ENCODE measurements at places on chromosomes 7 and 10.

DNA sequence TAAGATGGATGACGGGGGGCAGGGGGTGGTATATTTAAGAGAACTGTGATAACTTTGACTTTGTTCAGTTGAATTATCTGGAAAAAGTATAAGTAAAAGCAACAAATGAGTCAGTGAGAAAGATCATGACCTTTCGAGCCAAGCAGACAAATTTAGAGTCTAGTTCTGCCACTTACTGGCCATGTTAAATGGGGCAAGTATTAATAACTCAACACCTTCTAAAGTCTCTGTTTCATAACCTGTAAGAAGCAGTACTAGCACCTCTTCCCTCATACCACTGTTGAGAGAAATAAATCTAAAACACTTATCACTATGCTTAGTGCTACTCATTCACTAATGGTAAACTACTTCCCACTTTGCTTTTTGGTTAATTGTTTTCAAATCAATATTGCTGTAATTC is 604.4 kb upstream of the LRRN3 start:
- no peak for DNase-seq

GRCh38 chr7:139092090-139092796 is 17.3 kb downstream of the ZC3HAV1 start:
- DNase-seq, result no peak

- no peak for DNase-seq
Observed at GRCh38 chr10:96606946-96607345, 20.1 kb upstream of the TM9SF3 start.

- DNase-seq, result peak; percentile 71
Observed at GRCh38 chr10:28947171-28947570, 269.9 kb downstream of the BAMBI start.

DNA sequence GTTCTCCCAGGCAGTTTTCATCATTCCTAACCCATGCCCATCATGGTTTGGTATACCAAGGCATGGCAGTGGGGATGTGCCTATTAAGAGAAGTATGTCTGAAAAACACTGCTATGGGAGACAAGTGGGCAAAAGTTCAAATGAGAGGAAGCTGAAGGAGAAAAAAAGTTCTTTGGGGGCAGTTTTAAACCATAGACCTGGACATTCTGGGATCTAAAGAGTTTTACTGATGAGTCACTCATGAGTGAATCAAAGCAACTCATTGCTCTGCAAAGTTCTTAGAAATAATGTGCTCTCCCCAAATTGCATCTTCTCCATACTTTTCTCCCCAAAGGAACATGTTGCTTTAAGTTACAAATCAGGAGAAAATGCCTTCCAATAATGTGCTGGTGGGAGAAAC is 256.9 kb upstream of the MTPN start:
- peak; percentile 35 for DNase-seq

GRCh38 chr10:104260775-104261115 is 6.1 kb downstream of the GSTO1 start:
- peak; percentile 69 for DNase-seq

DNA sequence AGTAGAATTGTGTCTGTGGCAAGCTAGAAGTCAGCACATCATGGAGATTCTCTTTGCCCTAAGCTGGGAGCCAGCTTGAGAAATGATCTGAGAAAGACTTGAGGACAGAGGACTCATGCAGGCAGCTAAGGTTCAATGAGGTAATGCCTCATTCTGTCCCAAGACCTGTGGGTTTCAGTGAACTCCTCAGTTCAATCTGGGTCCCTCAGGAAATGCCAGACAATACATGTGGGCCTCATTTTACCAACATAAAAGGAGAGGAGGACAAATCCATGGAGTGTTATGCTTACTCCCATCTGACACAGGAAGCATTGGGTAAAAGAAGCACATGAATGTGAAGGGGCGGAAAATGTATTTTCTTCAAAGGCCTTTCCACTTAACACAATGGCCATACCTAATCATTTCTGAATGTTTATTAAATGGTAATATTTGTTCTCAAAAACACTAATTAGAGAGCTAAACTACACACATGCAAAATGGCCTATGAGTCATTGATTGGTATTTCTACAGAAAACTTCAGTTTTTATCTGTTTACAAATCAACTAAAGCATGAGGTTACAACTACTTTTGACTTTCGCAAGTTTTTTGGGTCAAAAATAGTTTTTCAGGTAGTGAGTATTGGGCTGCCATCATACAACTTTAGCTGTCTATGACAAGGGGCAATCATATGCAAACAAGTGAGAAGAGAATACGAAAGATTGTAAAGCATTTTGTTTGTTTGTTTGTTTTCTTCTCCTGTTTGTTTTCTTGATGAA is 205.3 kb downstream of the CHRM2 start:
- DNase-seq, result peak; percentile 11

GRCh38 chr7:3757059-3757458 is 456.0 kb downstream of the SDK1 start:
- DNase-seq, result no peak

DNA sequence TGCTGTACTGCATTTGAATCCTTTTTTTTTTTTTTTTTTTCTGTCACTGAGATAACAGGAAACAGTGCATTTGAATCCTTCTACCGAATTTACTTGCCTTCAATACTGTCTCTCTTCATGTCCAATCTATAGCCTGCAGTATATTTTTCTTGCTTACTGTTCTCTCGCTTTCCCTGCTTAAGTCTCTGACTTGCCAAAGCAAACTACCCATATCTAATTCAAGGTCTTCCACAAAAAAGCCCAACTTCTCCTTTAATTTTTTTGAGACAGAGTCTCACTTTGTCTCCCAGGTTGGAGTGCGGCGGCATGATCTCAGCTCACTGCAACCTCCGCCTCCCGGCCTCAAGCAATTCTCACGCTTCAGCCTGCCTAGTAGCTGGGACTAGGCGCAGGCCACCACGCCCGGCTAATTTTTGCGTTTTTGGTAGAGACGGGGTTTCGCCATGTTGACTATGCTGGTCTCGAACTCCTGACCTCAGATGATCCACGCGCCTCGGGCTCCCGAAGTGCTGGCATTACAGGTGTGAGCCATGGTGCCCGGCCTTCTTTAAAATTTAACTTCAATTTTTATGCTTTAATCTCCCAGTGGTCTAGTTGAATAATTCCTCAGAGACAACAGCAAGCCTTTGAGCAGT is 882 bp downstream of the PDCD11 start:
- DNase-seq, result no peak

GRCh38 chr10:99777918-99778714 is 4.3 kb upstream of the ABCC2 start:
- DNase-seq, result no peak

DNA sequence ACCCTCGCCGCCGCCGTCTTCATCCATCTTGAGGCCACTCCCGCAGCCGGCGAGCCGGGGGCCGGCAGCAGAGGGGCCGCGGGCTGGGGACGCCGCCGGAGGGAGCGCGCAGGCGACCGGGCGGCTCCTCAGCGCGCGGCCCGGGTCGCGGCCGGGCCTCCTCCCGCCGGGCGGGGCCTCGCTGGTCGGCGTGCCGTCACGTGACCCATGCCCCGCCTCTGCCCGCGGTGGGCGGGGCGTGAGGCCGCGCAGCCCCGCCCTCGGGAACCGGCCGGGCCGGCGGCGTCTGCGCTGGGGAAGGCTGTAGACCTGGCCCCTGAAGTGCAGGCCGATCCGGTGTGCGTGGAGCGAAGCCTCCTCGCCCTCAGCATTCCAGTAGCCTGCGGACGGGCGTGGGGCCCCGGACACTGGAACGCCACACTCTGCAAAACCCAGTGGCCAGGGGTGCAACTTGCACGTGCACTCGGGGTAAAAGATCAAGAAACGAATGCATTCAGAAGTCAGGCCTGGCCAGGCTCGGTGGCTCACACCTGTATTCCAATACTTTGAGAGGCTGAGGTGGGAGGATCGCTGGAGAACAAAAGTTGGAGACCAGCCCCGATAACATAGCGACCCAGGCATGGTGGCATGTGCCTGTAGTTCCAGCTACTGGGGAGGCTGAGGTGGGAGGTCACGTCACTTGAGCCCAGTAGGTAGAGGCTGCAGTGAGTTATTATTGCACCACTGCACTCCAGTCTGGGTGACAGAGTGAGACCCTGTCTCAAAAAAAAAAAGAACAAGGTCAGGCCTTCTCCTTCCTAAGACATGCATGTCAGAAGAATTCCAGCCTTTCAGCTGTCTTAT is at the start of gene CYTH3:
Gene CYTH3 (minus strand): TSS at position 144 of the 843 bp plus-strand sequence. CDS start 117 bp downstream, at position 27.
- DNase-seq, result peak; percentile 78

DNA sequence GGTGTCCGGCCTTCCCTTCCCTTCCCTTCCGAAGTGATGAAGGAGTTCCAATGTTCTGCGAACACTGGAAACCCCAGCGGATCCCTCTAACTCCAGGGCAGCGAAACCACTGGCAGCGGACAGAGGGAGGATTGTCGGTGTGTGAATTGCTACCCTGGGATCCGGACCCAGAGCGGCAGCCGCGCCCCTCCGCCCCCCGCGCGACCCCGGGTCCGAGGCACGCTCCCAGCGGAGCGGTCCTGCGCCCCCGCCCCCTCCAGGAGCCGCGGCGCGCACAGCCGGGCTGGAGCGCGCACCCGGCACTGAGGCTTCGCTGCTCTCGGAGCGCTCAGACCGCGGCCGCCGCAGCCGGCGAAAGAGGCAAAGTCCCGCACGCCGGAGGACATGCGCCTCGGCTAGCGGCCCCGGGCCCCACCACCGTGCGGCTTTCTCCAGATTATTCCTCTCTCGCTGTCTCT is at the start of gene PTPRZ1:
Gene PTPRZ1 (plus strand): TSS at position 331 of the 458 bp plus-strand sequence. CDS start 339 bp downstream, outside the sequence.
- DNase-seq, result peak; percentile 18

DNA sequence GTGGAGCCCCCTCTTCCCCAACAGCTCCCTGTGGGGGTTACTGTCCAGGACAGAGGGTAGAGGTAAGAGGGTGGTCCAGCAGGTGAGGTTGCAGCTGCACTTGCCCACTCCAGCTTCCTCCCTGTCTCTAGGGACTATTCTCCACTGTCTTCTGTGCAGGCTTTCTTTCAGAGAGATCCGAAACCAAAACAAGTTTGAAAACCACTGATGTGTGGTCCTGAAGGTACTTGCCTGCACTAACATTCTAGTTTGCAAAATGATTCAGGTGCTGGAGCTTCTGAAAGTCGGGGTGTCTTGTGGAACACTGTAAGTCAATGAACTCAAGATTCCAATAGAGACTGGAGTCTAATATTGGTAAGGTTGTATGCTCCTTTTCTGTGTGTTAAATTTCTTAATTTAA is 63.1 kb downstream of the BLNK start:
- DNase-seq, result no peak

GRCh38 chr10:24385776-24386175 is 176.8 kb downstream of the KIAA1217 start:
- peak; percentile 86 for DNase-seq

DNA sequence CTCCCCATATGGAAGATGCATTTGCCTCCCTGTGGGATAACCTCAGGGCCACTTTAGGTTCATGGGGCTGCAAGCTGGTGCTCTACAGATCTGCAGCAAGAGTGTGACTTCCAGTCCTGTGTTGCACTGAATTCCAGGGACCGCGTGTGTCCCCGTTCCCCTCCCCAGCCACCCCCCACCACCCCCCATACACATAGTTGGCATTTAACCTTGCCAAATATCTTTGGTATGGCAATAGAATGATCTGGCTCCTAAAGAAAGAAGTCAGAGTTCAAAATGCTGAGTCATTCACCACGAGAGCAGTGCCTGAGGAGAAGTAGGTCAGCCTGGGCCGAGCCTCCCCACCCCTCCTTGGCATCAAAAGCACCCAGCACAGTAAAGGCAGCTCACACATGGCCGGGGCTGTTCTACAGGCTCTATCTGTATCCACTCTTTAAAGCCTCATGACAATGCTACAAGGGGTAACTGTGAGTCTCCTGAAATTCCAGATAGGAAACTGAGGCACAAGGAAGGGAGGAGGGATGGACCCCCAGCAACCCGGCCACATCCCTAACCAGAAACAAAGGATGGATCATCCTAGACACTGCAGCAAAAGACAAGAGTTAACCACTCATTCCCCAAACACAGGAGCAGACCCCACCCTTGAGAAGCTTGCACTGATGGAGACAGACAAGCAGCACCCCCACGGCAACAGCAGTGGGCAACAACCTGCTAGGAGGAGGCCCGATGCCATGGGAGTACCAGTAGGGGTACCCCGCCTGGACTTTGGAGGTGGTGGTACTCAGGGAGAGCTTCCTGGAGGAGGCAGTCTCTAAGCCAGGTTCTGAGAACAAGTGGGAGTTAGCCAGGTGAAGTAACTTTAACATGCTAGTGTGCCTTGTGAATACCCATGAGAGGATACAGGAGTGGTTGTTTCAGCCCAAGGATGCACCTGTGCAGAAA is 70.3 kb upstream of the NANOS1 start:
- DNase-seq, result peak; percentile 56

DNA sequence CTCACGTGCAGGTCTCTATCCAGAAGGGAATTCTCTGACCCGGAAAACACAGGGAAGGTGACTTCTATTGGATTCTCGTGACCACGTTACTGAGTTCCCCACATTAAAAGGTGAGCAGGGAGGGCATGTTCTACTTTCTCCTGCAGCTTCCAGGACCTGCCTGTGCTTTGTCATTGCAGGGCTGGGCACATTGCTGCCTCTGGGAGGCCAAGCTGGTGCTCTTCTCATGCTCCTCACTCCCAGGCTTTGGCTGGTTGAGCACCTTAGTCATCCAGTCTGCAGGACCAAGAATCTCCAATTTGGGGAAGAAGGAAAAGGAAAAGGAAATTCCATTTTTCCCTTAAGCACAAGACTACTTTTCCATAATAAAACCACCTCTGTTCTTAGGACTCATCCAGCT is 86.5 kb upstream of the TMEM72 start:
- DNase-seq, result no peak

- DNase-seq, result peak; percentile 22
Observed at GRCh38 chr7:112147793-112148361, 58.3 kb downstream of the DOCK4 start.

GRCh38 chr10:31693491-31693890 is 235.1 kb downstream of the ARHGAP12 start:
- DNase-seq, result no peak

- peak; percentile 46 for DNase-seq
Observed at GRCh38 chr7:84264396-84264795, 69.8 kb upstream of the SEMA3A start.

DNA sequence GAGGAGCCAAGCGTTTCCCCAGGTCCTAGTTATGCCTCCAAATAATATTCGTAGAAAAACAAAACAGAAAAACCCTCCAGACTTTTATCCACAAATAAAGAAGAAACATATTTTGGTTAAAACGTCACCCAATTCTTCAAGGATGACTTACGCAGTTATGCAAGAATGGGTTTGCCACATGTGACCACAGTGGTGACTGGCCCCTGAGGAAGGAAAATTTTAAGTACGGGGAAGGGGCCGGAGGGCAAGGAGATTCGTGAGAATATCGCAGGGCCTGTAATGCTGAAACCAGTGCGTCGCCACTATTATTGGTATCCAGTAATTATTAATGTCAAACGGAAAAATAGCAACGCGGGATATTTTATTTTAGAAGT is 537 bp upstream of the MRPS24 start:
- DNase-seq, result peak; percentile 90

DNA sequence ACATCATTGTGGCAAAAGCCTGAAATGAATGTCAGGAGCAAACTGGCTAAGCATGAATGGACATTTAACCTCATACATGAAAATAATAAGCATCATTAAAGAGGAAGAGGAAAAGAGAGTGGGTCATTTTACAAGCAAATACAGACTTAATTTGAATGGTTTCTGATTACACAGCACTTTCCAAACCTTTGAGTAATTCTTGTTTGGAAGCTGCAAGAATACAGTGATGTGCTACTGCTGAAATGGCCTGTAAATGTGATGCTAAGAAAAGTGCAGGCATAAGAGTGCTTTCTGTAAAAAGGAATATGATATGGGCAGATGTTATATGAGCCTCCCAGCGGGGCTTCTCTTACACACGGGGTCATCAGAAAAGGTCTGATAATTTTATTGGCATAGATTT is 30.2 kb downstream of the TAS2R16 start:
- no peak for DNase-seq
